Iris pigment epithelial cell (primary cell): ENCODE measurements at places on chromosomes 3 and 15.

DNA sequence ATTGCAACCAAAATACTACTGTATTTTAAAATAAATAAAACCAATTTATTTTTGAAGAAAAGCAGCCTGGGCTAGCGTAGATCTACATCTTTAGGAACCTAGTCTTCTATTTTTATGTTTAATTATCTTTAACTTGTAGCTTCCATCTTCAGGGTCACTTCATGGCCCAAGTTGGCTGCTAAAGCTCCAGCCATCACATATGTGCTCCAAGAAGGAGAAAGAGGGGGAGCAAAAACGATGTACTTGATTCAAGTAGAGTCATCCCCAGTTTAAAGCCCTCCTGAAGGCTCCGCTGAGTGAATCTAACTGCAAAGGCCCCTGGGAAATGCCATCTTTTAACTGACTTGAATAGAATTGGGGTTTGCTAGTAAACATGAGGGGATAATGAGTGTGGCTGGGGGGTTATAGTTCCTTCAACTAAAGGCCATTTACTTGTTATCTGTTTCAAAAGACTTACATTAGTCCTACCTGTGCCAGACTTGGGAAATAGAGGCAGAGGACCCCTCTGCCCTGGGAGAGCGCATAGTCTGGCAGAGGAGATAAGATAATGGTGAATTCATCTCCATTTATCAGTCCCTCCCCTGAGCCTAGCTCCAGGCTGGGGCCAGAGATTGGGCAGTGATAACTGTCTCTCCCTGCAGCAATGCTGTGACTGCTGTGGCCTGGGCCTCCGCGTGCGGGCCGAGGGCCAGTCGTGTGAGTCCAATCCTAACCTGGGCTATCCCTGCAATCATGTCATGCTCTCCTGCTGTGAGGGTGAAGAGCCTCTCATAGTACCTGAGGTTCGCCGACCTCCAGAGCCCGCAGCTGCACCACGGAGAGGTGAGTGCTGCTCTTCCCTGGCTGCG lies 64.6 kb downstream of the FBLN2 start:
- DNase-seq: no peak

DNA sequence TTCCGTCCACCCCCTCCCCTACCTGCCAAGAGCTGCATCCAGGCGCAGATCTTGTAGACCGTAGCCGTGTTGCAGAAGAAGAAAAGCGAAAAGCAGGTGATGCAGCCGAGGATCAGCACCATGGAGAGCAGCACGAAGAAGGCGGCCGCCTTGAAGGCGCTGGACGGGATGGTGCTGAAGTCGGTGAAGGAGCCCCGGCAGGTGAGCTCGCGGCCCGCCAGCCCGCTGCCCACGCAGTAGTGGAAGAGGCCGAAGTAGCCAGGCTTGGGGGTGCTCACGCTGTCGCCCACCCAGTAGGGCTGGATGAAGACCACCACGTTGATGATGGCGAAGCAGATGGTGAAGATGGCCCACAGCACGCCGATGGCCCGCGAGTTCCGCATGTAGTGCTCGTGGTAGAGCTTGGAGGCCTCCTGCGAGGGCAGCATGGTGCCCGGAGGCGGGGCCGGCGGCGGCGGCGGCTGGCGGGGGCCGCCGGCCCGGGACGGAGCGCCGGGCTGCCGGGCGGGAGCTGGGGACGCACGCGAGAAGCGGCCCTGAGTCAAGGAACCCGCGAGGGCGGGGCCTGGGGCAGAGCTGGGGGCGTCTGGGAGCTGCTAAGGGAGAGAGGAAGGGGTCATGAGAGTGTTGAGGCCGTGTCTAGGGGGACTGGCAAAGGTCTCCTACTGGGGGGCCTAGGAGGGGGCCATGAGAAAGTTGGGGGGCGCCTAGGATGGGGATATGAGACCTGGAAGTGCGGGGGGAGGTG lies 1.2 kb downstream of the LHFPL4 start:
- DNase-seq: peak; percentile 57

DNA sequence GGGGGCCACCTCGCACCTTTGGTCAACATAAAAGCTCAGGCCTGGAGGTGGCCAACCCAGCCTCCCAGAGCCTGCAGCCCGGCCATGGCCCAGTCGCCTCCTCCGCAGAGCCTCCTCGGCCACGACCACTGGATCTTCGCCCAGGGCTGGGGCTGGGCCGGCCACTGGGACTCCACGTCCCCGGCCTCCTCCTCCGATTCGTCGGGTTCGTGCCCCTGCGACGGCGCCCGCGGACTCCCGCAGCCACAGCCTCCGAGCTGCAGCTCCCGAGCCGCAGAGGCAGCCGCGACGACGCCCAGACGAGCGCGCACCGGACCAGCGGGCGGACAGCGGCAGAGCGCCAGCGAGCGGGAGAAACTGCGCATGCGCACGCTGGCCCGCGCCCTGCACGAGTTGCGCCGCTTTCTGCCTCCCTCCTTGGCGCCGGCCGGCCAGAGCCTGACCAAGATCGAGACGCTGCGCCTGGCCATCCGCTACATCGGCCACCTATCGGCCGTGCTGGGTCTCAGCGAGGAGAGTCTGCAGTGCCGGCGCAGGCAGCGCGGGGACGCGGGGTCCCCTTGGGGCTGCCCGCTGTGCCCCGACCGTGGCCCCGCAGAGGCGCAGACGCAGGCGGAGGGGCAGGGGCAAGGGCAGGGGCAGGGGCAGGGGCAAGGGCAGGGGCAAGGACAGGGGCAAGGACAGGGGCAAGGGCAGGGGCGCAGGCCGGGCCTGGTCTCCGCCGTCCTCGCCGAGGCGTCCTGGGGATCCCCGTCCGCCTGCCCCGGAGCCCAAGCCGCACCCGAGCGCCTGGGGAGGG lies at the start of gene MESP2:
Gene MESP2, plus strand, starts transcription at position 59 of the 799 bp plus-strand sequence. Its CDS starts 26 bp downstream, at position 85.
- DNase-seq: peak; percentile 60

DNA sequence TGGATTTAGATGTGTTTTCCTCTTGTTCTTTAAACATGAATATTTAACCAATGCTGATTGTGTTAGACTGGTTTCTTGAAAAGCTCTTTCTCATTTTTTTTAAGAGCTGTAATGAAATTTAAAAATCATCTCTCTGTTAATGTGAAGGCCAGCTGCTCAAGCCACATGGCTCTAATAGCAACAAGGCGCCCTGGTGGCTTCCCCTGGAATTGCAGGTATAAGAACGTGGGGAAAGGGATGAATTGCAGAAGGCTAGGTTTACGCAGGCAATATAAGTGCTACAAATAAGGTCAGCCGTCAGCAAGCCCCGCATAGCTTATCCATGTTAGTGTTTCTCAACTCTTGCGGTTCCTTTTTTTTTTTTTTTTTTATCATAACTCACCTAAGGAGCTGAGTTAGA lies 108.5 kb downstream of the SAMMSON start:
- DNase-seq: peak; percentile 14

- no peak for DNase-seq
These were observed 9.1 kb upstream of the ADPRH start for GRCh38 chr3:119570229-119570628.

DNA sequence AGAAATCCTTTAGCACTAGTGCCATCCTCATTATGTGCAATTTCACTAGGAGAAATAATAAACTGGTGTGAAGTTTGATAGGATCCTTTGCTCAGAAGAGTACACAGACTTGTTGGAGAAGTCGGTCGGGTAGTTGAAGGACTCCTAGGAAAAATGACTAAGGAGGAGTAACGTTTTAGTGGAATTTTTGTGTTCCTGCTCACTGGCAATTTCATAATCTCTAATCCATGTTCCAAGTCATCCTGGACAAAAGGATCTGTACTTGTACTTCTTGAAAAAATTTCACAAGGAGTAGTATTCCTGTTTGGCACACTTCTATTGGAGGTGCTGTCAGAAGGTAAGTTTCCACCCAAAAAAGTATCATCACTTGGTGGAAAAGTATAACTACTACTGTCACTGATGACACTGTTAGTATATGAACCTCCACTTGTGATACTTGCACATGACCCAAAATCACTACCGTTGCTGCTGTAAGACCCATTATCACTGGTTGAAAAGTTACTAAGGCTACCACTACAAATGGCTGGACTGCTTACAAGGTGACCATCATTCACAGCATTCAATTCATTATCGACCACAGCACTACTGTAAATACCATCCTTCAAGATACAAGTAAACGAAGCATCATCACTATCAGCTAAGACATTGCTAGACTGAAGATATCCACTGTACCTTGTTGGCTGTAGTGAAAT lies 77.4 kb downstream of the NEDD4 start:
- DNase-seq: no peak

DNA sequence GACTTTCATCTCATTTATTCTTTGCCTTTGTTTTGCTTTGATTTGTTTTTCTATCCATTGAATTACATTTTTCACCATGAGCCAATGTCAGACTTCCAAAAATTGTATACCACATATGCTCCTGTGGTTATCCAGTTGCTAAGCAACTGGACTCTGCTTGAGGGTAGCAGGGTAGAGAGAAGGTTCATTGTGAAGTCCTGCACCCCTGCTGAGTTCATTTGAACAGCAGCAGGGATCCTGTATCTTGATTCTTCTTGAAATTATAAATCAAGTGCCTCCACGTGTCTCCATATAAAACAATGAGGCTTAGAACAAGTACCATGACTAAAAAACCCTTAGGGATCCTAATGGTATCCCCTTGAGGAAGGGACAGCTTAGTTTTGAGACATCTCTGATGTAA lies 449.3 kb downstream of the ROBO2 start:
- DNase-seq: no peak

DNA sequence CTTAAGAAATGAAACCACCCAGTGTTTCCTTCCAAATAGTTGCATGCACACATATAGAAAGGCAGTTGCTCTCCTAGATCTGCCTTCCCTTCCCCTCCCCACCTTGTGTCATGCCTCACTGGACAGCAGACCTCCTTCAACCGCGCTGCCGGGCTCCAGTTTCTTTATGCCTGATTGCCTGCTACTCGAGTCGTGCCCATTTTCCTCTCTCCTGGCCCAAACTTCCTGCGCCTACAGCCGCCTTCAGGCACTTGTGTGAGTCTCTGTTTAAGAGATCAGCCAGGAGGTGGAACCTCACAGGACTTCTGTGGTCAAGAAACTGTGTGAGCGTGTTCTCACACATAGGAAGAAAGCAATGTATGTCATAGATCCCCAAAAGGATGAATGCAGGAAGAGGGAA lies 8.8 kb upstream of the FAM107A start:
- DNase-seq: peak; percentile 15

DNA sequence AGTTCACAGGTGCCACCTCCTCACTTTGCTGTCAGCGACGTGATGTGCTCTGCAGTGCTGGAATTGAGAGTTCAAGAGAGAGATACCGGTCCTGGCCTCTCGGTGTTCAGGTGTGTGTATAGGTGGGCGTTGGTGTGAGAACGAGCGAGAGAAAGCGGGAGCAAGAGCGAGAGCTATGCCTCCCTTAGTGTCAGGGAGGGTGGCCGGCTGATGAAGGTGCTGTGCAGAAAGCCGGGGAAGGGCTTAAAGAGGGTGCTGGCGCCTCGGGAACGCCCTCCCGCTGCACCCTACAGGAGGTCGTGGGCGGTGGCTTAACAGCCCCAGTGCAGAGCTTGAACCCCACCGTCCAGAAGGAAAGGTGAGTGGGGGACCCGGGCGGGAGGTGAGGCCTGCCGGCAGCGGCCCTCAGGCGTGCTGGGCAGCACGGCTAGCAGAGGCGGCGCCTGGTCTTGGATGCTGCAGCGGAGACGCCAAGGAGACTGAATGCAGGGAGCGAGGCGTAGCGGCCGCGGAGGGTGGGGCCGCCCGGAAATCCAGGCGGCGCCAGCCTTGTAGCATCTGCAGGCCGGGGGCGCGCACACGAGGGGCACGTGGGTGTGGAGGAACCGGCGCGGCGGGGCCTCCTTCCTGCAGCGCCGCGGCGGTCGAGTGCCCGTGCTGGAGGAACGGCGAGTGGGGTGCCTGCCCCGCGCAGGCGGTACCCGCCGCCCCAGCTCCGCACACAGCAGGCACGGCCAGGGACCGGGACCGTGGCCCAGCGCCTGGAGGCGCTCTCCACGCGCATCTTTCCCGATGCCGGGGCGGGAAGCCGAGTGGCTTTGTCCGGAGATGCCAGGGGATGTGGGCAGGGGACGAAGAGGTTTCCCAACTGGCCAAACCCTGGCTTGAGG lies 246.8 kb upstream of the TOPAZ1 start:
- peak; percentile 11 for DNase-seq

DNA sequence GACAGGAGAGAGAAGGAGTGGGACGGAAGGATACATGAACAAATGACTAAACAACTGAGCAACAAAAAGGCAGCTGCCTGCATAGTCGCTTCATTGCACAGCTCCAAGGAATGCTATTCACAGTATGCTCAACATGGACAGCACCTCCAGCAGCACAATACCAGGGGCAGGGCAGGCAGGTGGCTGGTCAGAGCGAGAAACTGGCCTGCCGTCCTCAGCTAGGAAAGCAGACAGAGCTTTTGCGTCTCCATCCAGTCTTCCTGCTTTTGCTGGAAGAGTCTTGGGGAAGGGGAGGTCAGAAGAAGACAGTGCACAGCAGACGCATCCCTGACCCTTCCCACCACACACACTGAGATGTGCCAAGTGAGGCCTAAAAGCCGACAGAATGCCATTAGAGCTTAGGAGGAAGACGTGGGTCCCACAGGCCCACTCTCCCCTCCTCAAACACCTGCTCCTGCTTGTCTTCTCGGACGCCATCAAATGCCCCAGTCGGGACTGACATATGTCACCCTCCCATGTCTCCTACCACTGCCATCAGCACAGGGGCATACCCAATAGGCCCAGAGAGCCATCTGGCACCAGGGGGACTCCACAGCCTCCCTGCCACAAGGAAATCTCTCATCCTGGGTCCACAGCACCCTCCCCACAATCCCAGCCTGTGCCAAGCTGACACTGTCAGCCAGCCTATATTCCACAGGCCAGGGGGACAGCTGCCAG lies 3.9 kb downstream of the RAB6B start:
- DNase-seq: no peak

DNA sequence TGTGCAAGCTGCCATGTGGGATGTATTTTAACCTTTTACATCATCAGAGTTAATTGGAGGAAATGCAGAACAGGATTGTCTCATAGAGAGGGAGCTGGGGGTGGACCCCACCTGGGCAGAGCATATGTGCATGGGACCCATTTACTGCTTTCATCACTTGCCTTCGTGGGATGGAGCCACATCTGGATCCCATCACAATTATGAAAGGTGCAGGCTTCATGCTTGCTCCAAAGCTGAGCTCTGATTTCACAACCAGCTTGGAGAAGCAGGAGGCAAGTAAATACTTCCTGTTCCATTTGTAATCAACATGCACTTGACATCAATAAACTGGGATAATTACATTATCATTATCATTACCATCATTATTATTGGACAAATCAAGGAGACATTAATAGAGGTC lies 161.9 kb downstream of the ALDH1A2 start:
- DNase-seq: no peak

DNA sequence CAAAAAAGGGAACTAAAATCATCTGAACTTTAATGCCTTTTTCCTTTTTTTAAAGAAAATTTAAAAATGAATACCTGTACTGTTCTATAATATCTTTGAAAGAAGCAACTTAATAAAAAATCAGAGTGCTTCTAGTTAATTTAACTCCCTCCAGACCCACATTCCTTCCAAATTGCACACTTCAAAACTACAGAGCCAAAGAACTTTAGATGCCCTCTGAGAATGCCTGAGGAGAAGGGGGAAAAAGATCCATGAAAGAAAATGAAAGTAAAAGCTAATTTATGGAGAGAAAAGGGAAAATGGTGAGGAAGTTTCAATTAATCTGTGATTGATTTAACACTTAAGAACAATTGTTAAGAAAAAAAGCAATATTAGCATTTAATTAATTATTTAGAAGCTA lies 1141.6 kb downstream of the IGSF11 start:
- DNase-seq: peak; percentile 3
